ENCODE measurements at places on chromosomes 5 and 9.

- no peak for DNase-seq
Observed at GRCh38 chr9:98657897-98658296, 50.8 kb downstream of the GABBR2 start.

DNA sequence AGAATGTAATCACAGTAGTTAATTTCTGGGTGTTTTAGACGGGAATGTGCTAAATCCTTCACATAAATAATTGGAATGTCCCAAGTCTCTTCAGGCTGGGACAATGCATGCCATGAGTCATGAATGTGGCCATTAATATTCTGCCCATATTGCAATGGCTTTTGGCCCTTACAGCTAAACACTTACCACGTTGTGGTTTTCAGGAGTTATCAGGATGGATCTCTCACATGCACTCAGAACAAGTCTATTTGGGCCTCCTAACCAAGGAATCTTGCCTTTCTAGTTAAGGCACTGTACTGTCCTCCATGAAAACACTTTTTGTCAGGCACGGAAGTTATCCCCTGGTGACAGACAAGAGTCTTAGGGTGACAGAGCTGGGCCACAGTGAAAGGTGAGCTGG lies 32.7 kb downstream of the PKD2L2 start:
- DNase-seq: no peak

DNA sequence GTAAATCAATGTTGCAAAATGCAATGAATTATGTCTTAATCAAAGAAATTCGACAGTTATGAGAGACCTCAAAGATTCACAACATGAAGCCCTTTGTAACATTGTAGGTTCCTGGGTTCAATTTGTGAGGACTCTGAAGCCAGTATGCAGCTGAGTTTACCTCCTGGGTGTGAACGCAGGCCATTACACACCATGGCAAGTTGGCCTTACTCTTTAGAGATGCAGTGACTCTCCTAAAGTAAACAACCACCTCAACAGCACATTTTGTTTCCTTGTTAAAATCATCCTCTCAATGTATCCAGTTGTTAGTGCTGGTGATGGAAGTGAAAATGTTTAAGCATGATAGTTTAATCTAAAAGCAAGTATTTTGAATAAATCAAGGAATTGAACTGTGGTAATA lies 73.8 kb downstream of the JAKMIP2 start:
- DNase-seq: no peak

DNA sequence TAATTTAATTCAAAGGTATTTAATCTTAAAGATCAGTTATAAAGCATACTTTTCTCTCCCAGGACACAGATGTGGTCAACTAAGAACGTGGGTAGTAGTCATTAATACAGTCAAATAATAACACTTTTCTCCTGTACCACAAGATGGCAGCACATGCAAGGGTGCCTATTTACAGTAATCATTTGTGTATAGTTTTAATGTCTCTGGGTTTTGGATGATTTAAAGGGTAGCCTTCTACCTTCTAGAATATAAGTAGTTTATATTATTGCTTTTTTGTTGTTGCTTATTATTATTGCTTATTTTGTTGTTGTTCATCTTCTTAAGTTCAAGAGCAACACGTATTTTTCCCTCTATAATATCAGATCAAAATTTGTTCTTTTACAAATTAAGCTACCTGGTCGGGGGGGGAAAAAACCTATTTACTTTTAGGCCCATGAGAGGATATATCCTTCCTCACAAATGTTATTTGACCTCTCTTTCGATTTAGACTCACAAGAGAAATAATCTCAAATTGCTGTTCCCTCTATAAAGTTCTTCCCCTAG lies 59.6 kb upstream of the SLC27A6 start:
- peak; percentile 70 for DNase-seq

- no peak for DNase-seq
Observed at GRCh38 chr5:168110384-168110783, 181.1 kb upstream of the WWC1 start.

- peak; percentile 90 for DNase-seq
Observed at GRCh38 chr5:72951671-72952468, 4.0 kb upstream of the FCHO2 start.

- peak; percentile 92 for DNase-seq
Observed at GRCh38 chr5:173452119-173452905, 124.1 kb upstream of the STC2 start.

- DNase-seq: peak; percentile 92
Observed at GRCh38 chr5:78526049-78526525, 122.5 kb downstream of the LHFPL2 start.

GRCh38 chr5:73028991-73029595 lies 73.3 kb downstream of the FCHO2 start:
- no peak for DNase-seq

DNA sequence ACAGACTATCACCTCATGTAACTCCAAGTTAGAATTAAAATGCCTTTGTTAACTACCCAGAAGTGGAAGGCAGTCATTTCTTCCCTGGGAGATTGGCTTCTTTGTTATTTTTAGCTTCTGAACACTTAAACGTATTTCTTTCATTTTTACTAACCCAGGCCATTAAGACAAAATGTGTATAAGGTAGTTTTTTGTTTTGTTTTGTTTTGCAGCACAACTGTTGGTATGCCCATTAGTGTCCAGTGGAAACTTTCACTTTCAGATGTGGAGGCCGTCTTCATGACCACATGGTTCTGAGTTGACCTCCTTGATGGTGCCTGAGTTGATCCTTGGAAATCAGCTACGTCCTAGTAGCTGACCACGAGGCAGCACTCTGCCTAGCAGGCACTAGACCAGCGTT lies 264.6 kb upstream of the ZNF608 start:
- no peak for DNase-seq

- no peak for DNase-seq
Observed at GRCh38 chr5:38249301-38249700, 9.1 kb upstream of the EGFLAM start.

GRCh38 chr5:1905108-1905507 lies 22.4 kb upstream of the IRX4 start:
- no peak for DNase-seq

- no peak for DNase-seq
Observed at GRCh38 chr9:3823842-3824475, 298.2 kb upstream of the RFX3 start.

All from suppressor macrophage treated with lipopolysaccharide for 4 hours (primary cell).